GM23248 (cell line): ENCODE measurements at places on chromosomes 12 and 14.

DNA sequence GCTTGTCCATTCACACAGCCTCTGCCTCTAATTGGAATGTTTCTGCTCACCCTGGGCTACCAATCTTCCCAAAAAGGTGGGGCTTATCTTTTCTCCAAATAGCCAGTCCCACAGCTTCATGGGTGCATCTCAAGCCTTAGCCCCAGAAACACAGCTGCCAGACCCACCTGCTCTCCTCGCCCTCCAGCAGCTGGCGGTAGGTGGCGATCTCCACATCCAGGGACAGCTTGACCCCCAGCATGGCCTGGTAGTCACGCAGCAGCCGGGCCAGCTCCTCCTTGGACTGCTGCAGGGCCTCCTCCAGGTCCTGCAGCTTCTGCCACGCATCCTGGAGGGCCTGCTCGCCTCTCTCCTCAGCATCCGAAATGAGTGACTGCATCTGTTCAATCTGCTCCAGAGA lies 11.1 kb downstream of the KRT77 start:
- no peaks in the 10 kb centered on the region for H3K4me1 ChIP-seq
- H3K27ac ChIP-seq, result no peak overlapping the region
- no peak for DNase-seq

GRCh38 chr12:119938049-119938667 lies 50.9 kb upstream of the BICDL1 start:
- peak; percentile 49 for DNase-seq
- H3K27ac ChIP-seq, result no peak overlapping the region
- no peaks in the 10 kb centered on the region; the same call in 1 of the 2 replicates for H3K27me3 ChIP-seq
- no peaks in the 10 kb centered on the region for H3K4me1 ChIP-seq
- no peak overlapping the region for H3K4me3 ChIP-seq

DNA sequence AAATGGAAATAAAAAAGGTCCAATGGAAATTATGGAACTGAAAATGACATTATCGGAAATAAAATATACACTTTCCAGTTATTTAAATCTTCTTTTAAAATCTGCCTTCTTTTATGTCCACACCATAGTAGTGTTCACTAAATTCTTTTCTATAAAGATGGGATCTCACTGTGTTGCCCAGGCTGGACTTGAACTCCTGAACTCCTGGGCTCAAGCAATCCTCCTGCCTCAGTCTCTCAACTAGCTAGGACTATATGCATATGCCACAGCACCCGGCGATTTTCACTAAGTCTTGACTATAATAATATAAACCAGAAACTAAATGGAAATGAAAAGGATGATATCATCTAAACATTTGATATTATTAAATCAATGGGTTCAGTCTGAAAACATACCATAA lies 188.4 kb downstream of the MED13L start:
- no peak for DNase-seq
- no peak overlapping the region for H3K4me3 ChIP-seq
- H3K27ac ChIP-seq, result no peak overlapping the region

DNA sequence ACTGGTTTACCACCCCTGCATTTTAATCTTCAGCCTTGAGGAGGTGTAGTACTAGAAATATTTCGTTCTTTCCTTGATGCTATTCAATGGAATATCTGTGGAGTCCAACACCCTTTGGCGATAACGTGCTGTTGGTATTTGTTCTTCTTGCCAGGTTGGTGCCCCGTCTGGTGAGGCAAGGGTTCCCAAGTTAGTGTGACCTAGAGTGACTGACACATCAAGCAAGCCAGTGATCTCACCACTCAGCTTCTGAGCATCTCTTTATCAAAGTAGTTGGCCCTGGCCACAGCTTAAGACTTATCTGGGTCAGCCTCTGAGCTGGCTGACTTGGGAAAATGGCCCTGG lies 60.2 kb downstream of the PLXNC1 start:
- no peak overlapping the region for H3K27ac ChIP-seq
- 0 out of 2 replicates have a peak, but pooled peaks cover 5% of the 10 kb centered on the region for H3K4me1 ChIP-seq
- H3K27me3 ChIP-seq, result no peaks in the 10 kb centered on the region
- no peak overlapping the region for H3K4me3 ChIP-seq

DNA sequence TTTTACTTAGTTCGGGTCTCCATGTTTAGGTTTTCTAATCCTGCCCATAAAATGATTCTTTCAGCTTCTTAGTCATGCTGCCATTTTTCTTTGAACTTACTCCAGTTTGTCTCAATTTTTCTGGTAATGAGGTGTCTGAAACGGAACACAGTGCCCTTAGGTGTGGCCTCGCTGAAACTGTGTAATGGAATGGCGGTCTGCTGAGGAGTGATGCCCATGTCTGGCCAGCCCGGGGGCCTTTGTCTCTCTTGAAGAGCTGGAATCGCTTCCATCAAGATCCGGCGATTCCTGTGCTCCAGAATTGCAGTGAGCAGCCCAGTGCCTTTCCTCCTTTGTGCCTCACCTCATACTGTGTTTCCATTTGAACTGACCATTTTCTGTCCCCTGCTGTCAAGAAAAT lies 112.5 kb downstream of the FBXL14 start:
- H3K4me1 ChIP-seq, result 0 out of 2 replicates have a peak, but pooled peaks cover 2% of the 10 kb centered on the region
- no peaks in the 10 kb centered on the region for H3K36me3 ChIP-seq
- no peak overlapping the region for H3K4me3 ChIP-seq

- H3K27me3 ChIP-seq, result no peaks in the 10 kb centered on the region; the same call in none of the 2 replicates
- DNase-seq, result no peak
- no peak overlapping the region for H3K27ac ChIP-seq
Observed at GRCh38 chr12:100674036-100674888, 100.8 kb downstream of the GAS2L3 start.

DNA sequence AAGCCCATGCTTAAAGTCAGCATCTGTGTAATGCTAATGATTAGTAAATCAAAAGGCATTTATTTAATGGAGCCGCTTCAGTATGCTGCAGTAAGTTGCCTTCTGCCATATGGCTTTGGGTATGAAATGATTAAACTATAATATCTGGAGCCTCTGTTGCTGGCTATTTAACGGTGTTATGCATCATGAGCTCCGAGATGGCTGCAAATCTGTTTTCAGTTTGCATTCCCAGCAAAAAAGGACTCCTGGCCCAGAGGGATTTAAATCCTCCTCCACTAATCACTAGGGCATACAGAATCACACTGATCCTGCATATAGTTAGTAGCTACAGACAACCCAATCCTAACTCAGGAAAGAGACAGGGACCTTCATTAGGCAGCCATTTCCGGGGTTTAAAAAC lies 171.5 kb upstream of the EEA1 start:
- no peaks in the 10 kb centered on the region for H3K27me3 ChIP-seq
- no peaks in the 10 kb centered on the region; the same call in 1 of the 2 replicates for H3K4me1 ChIP-seq
- DNase-seq, result peak; percentile 38
- no peak overlapping the region for H3K4me3 ChIP-seq

- H3K4me3 ChIP-seq, result peak within 1 kb of the TSS; percentile 83
- H3K27ac ChIP-seq, result peak within 1 kb of the TSS; percentile 86
- no peaks in the 10 kb centered on the region for H3K27me3 ChIP-seq
- no peaks in the 10 kb centered on the region for H3K36me3 ChIP-seq
- peak; percentile 87 for DNase-seq
Observed at GRCh38 chr12:31590642-31591379, at the start of gene DENND5B. Gene DENND5B (minus strand): TSS chr12:31591136. CDS start chr12:31590832, 304 bp downstream.

DNA sequence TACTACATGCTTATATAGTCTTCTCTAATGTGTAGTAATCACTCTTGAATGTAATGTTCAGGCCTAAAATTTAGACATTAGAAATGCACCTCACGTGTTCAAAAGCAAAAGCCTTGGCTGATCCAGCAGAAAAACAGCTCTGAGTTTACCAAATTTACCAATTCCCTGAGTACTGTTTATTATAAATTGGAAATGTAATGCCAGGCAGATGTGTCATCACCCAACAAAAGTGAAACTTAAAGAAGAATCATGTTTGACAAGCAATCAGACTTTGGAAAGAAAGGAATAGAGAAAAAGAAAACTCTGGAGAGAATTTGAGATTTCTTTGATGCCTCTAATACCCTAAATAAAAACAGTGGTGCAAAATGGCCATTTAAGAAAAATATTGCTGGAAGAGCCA lies 26.5 kb upstream of the STRAP start:
- peak; percentile 57 for DNase-seq
- peak overlapping the region; percentile 47 for H3K4me3 ChIP-seq
- H3K27me3 ChIP-seq, result no peaks in the 10 kb centered on the region
- peaks cover 25% of the 10 kb centered on the region for H3K4me1 ChIP-seq

DNA sequence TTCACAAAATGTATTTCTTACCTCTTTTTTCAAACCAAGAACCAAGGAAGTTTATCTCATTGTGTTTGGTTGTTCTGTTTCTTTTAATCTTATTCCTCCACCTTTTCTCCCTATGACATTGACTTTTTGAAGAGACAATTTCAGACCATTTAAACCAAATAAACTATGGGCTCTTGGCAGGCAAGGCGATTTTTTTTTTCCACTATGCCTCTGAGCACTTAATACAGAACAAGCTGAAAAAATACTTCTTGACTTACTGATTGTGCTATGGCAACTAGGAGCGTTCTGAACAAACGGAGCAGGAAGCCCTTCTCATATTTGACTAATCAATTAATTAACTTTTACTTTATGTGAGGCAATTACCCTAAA lies 98.0 kb downstream of the ZNF664 start:
- no peak for DNase-seq
- no peaks in the 10 kb centered on the region for H3K4me1 ChIP-seq
- H3K27ac ChIP-seq, result no peak overlapping the region

DNA sequence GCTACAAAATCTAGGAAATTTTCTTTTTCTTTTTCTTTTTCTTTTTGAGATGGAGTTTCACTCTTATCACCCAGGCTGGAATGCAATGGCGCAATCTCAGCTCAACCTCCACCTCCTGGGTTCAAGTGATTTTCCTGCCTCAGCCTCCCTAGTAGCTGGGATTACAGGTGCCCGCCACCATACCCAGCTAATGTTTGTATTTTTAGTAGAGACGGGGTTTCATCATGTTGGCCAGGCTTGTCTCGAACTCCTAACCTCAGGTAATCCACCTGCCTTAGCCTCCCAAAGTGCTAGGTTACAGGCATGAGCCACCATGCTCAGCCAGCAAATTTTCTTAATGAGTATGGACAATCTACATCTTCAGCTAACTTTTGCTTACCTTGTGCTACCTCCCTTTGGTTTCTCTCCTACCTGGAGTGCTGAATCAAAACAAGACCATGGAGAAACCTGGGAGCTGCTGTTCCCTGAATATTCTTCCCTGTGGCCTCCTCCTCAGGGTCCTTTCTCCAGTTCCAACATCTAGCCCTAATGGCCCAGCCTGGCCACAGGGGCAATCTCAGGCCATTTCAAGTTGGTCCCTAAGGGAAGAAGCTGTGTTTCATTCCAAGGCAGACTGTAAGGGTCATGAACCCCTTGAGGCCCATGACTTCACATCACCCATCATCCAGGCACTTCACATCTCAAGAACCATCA lies 74.6 kb upstream of the EGLN3 start:
- no peak overlapping the region for H3K27ac ChIP-seq
- DNase-seq, result no peak
- H3K36me3 ChIP-seq, result no peaks in the 10 kb centered on the region
- peaks cover 9% of the 10 kb centered on the region for H3K4me1 ChIP-seq
- peaks cover 10% of the 10 kb centered on the region for H3K27me3 ChIP-seq

DNA sequence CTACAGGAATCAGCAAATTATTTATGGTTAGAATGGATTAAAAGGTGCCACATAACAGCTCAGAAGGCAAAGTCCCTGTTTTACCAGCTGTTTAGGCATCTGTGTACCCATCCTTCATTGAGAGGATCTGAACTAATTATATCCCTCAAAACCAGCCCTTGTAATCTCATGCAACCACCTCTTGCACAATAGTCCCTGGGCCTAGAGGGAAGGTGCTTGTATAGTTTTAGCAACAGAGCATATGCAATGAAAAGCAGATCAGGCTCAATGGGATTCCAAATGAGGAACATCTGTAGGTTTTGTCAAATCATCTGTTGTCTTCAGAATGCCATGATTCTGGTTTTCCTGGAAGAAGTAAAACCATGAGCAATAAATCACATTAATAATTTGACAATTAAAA lies 26.0 kb upstream of the GLIPR1L2 start:
- DNase-seq, result peak; percentile 32
- no peaks in the 10 kb centered on the region for H3K27me3 ChIP-seq
- H3K4me3 ChIP-seq, result no peak overlapping the region
- peaks cover 11% of the 10 kb centered on the region; the same call in 1 of the 2 replicates for H3K4me1 ChIP-seq

GRCh38 chr14:40629144-40629543 lies 977.5 kb upstream of the LRFN5 start:
- no peak for DNase-seq
- H3K36me3 ChIP-seq, result no peaks in the 10 kb centered on the region
- no peaks in the 10 kb centered on the region for H3K4me1 ChIP-seq
- H3K27me3 ChIP-seq, result no peaks in the 10 kb centered on the region
- H3K27ac ChIP-seq, result no peak overlapping the region
- H3K4me3 ChIP-seq, result no peak overlapping the region

GRCh38 chr12:34339922-34340321 lies 317.6 kb downstream of the ALG10 start:
- no peaks in the 10 kb centered on the region for H3K27me3 ChIP-seq
- no peak overlapping the region for H3K4me3 ChIP-seq
- H3K27ac ChIP-seq, result no peak overlapping the region
- DNase-seq, result no peak
- no peaks in the 10 kb centered on the region for H3K36me3 ChIP-seq

- no peak overlapping the region for H3K27ac ChIP-seq
- no peaks in the 10 kb centered on the region; the same call in 1 of the 2 replicates for H3K27me3 ChIP-seq
- H3K4me1 ChIP-seq, result no peaks in the 10 kb centered on the region
- no peak overlapping the region for H3K4me3 ChIP-seq
- no peak for DNase-seq
Observed at GRCh38 chr14:53226553-53226952, 73.4 kb upstream of the DDHD1 start.

- H3K4me1 ChIP-seq, result peaks cover 26% of the 10 kb centered on the region
- no peak overlapping the region for H3K4me3 ChIP-seq
- peaks cover 4% of the 10 kb centered on the region; the same call in 1 of the 2 replicates for H3K36me3 ChIP-seq
- DNase-seq, result no peak
- H3K27ac ChIP-seq, result no peak overlapping the region
Observed at GRCh38 chr12:124493809-124494750, 73.3 kb downstream of the NCOR2 start.

- no peaks in the 10 kb centered on the region for H3K36me3 ChIP-seq
- H3K27me3 ChIP-seq, result peaks cover 5% of the 10 kb centered on the region; the same call in 1 of the 2 replicates
- no peak overlapping the region for H3K4me3 ChIP-seq
- no peak for DNase-seq
- H3K4me1 ChIP-seq, result 0 out of 2 replicates have a peak, but pooled peaks cover 2% of the 10 kb centered on the region
Observed at GRCh38 chr12:123914726-123915333, 57.8 kb downstream of the CCDC92 start.

DNA sequence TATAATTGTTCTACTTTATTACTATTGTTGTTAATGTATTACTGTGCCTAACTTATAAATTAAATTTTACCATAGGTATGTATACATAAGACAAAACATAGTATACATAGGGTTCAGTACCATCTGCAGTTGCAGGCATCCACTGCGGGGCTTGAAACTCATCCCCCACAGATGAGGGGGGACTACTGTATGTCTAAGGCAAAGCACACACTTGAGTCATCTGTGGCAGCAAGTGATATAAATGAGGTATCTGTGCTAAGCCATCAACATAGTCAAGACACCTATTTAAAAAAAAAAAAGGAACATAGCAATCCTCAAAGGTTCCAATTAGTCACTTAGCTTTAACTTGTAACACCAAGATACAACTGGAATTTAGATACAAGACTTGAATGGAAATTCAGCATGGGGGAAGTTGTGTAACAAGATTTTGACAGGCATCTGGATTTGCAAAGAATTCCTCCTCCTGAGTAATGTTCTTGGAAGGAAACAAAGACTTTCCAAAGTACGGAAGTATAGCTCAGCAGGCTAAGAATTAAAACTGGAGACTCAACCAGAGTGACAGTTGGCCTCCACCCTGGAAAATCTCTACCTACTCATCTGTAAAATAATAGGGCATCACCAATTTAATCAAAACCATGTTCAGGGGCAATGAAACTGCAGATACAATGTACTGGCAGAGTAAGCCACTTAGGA lies 14.9 kb downstream of the DCAF5 start:
- H3K4me3 ChIP-seq, result no peak overlapping the region
- peak; percentile 86 for DNase-seq
- H3K36me3 ChIP-seq, result no peaks in the 10 kb centered on the region
- peak overlapping the region; percentile 54 for H3K27ac ChIP-seq
